ENCODE measurements at places on chromosomes 6 and 20.

- DNase-seq: no peak
Observed at GRCh38 chr20:38073307-38074071, 39.9 kb downstream of the RPRD1B start.

DNA sequence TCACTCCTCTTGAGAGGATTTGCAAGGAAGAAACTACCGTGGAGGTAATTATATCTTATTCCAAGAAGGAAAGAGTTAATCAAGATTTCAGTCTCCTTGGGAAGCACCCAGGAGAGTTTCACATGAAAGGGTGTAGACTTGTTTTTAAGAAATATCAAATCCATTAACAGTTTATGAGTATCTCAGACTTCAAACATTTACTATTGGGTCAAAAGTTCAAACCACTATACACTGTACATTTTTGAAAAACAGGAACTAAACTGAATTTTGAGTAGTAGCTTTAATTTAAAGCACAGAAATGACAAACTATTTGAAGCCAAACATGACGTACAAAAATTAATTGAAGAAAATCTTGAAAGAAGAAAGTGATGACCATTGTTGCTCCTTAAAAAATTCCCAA is 164.0 kb downstream of the FOXC1 start:
- no peak for DNase-seq

DNA sequence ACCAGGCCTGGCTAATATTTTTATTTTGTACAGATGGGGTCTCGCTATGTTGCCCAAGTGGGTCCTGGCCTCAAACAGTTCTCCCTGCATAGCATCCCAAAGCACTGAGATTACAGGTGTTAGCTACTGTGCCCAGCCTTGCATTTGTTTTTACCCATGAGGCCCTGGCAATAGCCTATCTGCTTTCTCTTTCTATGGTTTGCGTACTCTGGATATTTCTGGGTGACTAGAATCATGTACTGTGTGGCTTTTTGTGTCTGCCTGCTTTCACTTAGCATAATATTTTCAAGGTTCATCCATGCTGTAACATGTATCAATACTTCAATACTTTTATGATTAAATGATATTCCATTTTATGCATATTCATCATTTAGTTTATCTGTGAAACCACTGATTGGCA is 451.7 kb downstream of the GRIK2 start:
- no peak for DNase-seq

DNA sequence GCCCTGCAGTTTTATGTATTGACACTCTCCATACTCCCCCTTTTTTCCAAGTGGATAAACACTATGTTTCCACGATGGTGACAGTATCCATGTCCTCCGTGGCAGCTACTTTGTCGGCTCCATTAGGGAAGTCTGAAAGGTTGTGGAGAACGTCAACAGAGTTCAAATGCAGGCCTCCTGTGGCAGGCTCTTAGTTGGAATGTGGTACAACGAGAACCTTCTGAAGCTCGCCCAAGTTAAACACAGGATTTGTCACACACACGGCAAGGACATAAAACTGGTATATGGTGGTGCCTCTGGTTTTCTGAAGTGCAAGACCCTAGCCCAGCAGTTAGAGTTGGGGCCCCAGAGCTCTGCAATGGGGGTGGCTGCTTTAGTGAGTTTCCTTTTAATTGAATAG is 187.0 kb upstream of the TAB2 start:
- DNase-seq: no peak

DNA sequence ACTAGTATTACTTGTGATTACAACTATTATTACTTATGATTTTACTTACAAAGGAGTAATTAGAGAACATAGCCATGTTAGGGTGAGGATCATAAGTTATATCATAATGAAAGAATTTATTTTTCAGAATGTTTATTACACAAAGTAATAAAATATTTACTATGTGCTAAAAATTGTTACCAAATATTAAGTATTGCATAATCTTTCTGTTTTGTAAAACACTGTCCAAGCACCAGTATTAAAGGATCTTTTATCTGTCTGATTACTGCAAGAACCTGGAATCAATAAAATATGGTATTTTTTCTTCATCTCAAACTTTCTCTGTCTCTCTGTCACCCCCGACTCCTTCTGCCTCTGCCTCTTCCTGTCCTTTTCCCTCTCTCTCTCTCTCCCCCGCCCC is 250.1 kb downstream of the BCKDHB start:
- DNase-seq: no peak

DNA sequence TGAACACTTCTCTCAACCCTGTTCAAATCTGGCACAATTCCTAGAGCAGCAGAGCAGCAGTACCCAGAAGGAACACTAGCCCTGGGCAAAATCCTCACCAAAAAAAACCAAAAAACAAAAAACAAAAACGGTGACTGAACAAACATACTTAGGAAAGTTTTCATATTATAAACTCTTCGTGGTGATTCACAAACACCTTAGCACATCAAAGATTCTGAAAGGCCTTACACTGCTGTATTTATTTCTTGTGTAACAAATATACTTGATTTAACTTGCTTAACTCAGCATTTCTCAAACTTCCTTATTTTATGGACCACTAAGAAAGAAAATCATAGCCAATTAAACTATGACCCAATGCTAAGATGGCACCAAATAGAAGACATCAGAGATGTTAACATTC is 57.8 kb upstream of the RREB1 start:
- DNase-seq: no peak

DNA sequence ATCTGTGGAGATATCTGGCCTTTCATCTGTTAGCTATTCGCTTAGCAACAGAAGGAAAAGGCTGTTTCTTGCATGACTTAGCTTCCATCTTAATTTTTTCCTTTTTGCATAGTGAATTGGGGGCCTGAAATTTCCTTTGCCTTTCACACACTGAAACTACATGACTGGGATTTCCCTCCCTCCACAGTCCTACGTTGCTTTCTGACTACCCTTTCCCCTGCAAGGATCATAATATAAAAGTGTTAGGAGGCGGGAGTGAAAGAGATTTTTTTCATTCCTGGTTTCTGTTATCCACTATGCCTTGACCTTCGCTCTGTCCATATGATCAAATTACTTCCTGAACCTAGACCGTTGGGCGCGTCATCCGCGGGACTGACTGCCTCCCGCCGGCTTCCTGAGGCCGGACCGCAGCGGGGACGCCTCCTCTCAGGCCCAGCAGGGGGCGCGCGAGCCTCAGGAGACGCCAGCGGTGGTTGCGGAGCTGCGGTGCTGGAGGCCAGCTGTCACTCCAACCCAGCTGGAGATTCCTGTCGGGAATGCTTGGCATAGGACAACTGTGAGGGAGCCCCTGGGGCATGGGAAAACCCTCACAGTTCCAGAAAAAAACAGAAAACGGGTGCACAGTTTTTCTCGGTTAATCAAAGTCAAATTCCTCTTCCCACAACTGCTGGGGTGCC is 55.6 kb downstream of the MEP1A start:
- peak; percentile 3 for DNase-seq

- no peak for DNase-seq
Observed at GRCh38 chr20:48728042-48728825, 99.6 kb downstream of the PREX1 start.

- no peak for DNase-seq
Observed at GRCh38 chr20:58388028-58388601, 914 bp upstream of the VAPB start.

DNA sequence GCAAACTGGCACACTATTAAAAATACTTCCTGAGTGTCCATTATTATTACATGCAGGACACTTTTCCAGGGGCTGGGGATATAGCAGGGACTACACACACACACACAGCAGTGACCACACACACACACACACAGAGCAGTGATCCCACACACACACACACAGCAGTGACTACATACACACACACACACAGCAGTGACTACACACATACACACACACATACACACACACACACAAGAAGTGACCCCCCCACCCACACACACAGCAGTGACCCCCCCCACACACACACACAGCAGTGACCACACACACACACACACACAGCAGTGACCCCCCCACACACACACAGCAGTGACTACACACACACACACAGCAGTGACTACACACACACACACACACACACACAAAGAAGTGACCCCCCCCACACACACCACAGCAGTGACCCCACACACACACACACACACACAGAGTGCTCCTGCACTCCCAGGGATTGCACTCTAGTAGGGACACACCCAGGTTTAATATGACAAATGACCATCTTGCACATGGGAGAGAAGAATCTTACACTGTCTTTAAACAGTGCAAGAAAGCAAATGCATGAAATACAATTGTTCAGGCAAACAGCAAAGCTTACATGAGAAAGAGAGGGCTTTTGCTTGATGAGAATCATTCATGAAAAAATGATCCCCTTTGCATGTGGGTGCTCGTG is 115.5 kb downstream of the IRF4 start:
- no peak for DNase-seq

- no peak for DNase-seq
Observed at GRCh38 chr20:46137816-46138215, 19.7 kb downstream of the CD40 start.

DNA sequence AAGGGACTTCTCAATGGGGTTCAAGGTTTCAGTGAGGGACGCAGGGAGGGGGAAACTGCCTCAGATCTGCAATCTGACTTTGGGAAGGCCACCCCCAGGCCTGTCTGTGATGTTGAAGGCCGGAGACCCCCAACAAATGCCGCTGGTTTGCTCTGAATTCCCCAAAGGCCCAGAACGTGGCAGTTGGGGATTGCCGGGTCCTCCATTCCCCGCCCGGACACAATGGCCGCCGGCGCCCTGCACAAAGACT is 326 bp upstream of the BCL2L1 start:
- no peak for DNase-seq

DNA sequence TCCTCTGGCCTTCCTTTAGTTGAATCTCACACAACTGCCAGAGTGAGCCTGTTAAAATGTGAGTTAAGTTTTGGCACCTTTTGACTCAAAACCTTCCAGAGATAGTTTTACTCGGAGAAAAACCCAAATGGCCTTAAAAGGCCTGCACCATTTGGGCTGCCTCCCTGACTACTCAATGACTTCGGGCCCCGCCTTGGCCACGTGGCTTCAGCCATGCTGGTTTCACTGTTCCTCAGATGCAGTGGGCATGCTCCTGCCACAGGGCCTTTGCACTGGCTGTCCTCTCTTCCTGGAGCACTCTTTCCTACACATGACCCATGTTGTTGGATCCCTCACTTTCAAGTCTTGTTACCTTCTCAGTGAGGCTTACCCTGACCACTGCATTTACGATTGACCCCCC is 18.3 kb downstream of the VEGFA start:
- no peak for DNase-seq

DNA sequence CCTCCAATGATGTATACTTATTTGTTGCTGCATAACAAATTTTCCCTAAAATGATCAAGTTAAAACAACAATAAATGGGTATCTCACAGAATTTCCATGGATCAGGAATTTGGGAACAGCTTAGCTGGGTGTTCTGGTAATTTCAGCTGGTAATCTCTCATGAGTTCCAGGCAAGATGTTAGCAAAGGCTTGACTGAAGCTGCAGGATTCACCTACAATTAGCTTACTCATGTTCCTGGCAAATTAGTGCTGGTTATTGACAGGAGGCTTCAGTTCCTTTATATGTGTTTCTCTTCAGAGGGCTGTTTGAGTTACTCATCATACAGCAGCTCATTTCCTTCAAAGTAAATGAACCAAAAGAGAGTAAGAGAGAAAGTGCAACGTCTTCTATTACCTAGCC is 506.3 kb upstream of the IMPG1 start:
- DNase-seq: no peak

- DNase-seq: no peak
Observed at GRCh38 chr20:64049060-64049877, at the start of gene SOX18. Gene SOX18 (minus strand): TSS chr20:64049639. CDS start chr20:64049516, 123 bp downstream.

Measured in hematopoietic multipotent progenitor cell (in vitro differentiated cells).